ENCODE measurements at places on chromosomes 11 and 22.

- DNase-seq, result peak; percentile 86
These were observed 11.1 kb downstream of the GRK2 start for GRCh38 chr11:67277231-67277961.

DNA sequence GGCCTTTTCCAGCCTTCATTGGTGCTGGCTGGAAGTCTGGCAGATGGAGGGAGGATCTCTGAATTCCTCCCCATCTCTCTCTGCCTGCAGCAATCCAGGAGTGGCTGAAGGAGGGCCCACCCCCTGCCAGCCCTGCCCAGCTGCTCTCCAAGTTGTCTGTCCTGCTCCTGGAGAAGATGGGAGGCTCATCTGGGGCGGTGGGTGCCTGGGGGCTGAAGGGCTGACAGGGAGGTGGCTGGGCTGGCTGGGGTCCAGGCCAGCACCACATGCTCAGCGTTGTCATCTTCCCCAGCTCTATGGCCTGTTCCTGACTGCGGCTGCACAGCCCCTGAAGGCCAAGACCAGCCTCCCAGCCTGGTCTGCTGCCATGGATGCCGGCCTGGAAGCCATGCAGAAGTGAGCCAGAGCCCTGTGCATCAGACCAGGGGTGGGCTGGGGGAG lies 12.2 kb downstream of the TKFC start:
- no peak for DNase-seq

DNA sequence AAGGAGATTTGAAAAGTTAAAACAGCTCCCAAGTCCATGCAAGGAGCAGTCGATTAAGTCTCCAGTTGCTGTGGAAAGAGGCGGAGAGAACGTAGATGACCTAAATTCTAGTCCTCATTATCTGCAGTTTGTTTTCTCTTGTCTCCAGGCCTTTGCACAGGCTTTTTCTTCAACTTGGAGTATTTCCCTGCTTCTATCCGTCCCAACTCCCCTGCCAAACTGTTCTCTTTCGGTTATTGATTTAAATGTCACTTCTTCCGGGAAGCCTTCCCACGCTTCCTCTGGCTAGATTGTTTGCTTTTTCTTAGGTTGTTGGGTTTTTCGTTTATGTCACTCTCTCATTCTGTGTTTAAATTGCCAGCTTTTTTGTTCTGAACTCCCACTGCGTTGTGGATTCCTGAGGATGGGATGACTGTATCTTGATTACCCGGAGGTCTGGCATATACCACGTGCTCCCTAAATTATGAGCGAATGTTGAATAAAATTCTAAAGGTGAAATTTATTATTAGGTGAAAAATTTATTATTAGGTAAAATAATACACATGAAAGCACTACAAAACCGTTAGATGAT lies 463 bp downstream of the TMEM126B start:
- DNase-seq, result peak; percentile 19

GRCh38 chr11:131135611-131136010 lies 219.3 kb upstream of the SNX19 start:
- DNase-seq, result no peak

- no peak for DNase-seq
These were observed 18.1 kb downstream of the FAM168A start for GRCh38 chr11:73579641-73580434.

- no peak for DNase-seq
These were observed 27.1 kb upstream of the TOP3B start for GRCh38 chr22:22009661-22010060.
